HFFc6 (cell line): ENCODE measurements at places on chromosomes 1 and 21. TPM values are rescaled to one million over a fixed set of nuclear protein-coding genes. Genes with fewer than 3 reads are reported as not detected.

GRCh38 chr1:153774026-153774595 is 1.1 kb upstream of the SLC27A3 start:
- DNase-seq: no peak

DNA sequence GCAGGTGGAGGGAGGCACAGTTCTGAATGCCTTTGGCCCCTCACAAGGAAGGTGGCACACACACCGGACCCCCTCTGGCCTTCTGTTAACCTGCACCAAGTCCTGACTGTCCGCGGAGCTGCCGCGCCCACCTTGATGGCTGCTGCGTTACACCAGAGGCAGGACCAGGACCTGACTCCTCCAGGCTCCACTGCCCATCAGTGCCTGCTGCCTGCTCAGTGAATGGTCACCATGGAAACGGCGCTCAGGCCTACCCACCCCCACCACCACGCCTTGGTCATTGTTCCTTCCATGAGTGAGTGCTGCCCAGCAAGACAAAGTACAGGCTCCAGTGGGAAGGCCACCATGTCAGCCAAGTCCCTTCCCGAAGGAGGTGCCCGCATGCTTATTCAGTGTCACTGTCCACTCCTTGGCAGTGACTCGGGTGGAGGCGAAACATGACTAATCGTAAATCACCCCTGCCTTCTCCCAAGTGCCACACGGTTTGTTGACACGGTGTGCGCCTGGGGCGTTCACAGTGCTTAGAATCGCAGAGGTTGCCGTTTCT is 57.3 kb downstream of the SLC37A1 start:
- DNase-seq: no peak

- DNase-seq: no peak
Observed at GRCh38 chr1:234970401-234970730, 158.3 kb downstream of the TOMM20 start.

- DNase-seq: peak; percentile 67
Observed at GRCh38 chr1:178341261-178341956, 155.4 kb downstream of the CLEC20A start.

GRCh38 chr1:104295511-104295910 is 545.8 kb downstream of the AMY1C start:
- no peak for DNase-seq

Gene SUMO3
- 131 to 158 TPM (median 134 TPM) in 3 replicates for total RNA-seq

Gene CASQ2
- total RNA-seq: not detected in 3 replicates
